HL-60 (cell line): ENCODE measurements at places on chromosomes 1 and 21.
A peak's percentile ranks its signal among the peaks of the same experiment; 100 is the strongest.

- DNase-seq: no peak
Observed at GRCh38 chr1:61142726-61143500, 60.6 kb downstream of the NFIA start.

- DNase-seq: no peak
Observed at GRCh38 chr1:112092656-112093371, 103.3 kb upstream of the KCND3 start.

DNA sequence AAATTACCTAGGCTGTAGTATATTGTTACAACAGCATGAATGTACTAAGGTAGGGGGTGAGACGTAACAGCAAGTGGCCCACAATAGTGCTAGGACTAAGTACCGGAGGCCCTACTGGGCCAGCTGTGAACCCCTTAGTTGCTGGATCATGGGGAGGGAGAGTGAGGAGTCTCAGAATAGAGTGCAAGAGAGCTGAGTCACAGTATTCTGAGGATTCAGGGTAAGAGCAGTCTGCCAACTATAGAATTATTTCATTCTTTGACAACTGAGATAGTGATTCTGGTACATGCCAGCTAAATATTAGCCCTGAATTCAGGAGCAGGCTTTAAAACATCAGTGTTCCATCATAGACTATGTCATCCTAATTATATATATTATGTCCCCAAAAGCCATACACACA, 218.7 kb downstream of the TM2D1 start:
- DNase-seq: no peak

- no peak for DNase-seq
Observed at GRCh38 chr1:179168536-179168935, 60.9 kb downstream of the ABL2 start.

- DNase-seq: no peak
Observed at GRCh38 chr1:16083486-16083885, 10.0 kb upstream of the FAM131C start.

DNA sequence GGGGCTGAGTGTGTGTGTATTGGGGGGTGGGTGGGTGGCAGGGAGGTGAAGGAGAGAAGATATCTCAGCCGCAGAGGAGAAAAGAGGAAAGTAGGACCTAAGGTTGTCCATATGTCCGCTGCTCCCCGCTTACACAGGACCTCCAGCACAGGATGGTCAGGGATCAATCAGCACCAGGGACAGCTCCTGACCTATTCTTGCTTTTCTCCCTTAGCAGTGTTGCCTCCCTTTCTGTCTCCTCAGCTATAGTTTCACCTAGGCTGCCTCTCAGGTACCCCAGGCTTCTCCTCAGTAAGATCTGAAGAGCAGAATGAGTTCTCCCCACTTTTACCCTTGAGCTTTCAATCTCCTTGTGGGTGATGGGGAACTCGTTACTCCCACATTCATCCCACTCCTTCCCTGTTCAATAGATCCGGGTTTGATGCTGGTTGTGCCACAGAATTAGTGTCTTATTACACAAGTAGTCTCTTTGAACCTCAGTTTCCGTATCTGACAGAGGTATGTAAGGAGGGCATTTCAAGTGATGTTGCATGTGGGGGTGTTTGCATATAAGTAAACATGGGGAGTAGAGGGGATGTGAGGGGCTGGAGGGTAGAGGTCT, 1.4 kb upstream of the DPH2 start:
- no peak for DNase-seq

DNA sequence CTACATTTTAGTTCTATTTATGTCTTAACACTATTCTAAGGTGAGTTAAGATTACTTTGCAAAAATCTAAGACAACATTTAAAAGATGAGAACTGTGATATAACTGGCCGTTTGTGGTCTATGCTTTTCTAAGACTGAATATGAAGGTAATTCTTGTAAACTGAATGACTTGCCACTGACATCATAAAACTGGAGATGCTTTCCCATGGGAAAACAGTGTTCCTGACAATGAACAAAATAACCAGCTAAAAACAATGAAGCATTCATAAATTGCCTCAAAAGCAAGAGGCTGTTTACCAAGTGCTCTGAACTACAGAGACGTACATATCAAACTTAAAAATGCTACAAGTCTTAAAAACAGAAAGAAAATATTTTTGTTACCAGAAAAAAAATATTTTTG, 54.7 kb downstream of the APP start:
- DNase-seq: no peak

DNA sequence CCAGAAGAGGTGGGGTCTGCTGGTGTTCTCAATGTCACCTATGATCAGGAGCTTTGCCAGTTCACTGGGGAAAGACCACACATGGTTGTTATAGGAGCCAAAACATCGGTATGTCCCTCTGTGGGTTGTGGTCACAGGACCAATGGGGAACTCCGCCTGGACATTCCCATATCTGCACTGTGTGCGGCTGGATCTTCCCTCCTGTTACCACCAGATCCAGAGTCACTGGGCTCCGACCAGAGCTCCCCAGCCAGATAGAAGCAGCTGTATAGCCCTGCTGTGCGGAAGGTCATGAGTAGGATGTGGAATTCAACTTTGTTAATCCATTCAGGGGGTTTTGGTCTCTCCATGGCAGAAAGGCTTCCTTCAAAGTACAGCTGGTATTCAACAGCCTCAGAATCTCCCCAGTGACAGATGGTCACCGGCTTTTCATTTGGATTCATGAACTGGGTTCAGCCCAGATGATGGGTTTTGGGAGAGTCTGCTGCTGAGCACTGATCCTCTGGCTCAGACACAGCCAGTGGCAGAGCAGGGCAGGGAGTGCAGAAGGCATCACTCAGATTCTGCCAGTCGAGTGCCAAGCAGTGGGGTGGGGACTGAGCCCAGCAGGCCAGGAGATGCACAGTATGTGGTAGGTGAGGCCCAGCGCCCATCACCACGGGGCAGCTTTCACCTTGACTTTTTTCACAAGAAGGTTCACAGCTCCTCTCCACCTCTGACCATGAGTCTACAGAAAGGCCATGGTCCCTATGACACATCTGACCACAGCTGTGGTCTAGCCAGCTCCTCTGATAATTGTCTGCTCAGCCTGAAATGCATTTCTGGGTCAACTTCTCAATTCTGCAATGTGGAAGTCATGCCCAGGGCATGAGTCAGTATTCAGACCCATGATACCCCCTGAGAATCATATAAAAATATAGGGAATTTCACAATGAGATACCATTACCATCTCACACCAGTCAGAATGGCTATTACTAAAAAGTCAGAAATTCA, 2.9 kb upstream of the SHCBP1L start:
- DNase-seq: no peak

DNA sequence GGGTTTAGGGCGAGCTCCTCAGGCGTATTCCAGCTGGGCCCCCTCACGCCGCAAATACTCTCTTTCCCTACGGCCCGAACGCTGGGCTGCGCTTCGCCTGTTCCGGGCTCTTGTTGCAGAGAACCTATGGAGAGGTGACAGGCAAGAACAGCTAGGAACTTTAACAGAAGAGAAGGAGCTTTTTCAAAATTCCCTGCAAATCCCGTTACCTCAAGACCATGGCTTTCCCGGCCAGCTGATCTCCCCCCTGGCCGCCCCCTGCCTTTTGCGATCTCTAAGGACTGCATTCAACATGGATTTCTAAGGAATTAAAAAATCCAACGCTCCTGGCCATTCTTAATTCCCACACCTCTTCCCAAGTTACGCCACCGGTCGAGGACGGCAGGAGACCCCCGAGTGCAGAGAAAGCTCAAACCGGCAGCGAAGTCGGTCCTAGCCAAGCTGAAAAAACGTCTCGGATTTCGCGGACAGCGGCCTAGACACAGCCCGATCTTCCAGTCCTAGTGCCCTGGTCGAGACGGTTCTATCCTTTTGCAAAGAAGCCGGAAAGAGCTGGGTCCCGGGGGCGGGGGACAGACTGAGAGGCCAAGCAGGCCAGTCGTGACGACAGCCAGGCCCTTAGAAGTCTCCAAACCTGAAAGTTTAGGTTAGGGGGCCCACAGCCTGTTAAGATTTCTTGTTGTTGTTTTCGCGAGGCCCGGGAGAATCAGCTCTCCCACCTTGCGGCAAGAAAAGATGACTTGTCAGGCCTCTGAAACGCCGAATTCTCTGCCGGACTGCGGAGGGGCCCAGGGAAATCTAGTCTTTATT, 1.1 kb upstream of the TBX15 start:
- DNase-seq: no peak

- DNase-seq: no peak
Observed at GRCh38 chr1:48619539-48619938, 147.5 kb upstream of the SPATA6 start.

DNA sequence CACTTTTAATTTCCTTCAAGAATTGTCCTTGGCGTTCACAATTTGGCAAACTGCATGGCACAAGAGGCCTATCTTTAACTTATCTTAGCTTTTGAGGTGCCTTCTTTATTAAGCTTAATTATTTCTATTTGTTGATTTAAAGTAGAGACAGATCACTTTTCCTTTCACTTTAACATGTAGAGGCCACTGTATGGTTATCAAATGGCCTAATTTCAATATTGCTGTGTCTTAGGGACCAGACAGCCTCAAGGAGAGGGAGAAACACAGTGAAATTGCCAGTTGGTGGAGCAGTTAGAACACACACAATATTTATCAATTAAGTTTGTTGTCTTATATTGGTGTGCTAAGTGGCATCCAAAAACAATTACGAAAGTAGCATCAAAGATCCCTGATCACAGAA, 1013.9 kb downstream of the KCNT2 start:
- DNase-seq: no peak

- no peak for DNase-seq
Observed at GRCh38 chr1:88296642-88297041, 387.4 kb upstream of the PKN2 start.

DNA sequence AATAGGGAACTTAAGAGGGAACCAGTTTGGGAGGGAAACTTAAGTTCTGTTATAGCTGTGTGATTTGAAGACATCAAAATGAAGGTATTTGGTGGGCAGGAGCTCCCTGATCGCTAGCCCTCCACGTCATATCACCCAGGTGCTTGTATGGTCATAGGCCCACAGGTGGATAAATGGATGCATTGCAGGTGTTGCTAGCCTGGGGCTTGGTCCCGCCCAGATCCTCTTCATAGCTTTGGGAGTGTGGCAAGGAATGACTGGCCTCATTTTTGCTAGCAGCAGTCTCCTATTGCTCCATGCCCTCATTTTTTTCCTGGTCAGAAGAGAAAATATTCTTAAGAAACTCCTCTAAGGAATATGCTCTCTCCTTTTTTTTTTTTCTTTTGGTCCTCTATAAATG, 11.3 kb downstream of the GNPAT start:
- no peak for DNase-seq

DNA sequence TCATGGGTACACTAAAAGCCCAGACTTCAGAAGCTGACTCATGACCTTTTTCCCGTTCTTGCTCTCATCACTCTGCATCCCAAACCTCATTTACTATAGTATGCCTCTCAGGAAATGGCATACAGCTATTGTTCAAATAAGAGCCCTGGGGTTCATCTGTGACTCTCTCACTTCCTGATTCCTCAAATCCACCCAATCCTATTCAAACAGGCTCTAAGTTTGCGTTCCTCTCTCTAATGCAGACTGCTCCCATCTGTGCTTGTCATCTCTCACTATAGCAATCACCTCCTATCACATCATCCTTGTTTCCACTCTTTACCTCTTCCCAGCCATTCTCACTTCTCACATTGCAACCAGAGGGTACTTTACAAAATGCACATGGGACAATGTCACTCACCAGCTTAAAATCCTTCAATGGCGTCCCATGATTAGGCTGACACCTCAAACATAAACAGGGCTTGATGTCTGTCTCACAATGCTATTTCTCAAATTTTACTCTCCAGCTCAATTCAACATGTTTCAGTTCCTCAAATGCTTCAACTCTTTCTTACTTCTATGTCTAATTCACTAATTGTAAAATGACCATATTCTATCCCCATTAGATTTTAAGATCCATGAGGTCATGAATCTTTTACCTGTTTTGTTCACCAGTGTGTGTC, 408.4 kb downstream of the NTNG1 start:
- DNase-seq: no peak

GRCh38 chr1:112605633-112606327, 13.2 kb downstream of the ST7L start:
- no peak for DNase-seq

GRCh38 chr1:50829014-50829958, 130.8 kb downstream of the FAF1 start:
- DNase-seq: no peak

DNA sequence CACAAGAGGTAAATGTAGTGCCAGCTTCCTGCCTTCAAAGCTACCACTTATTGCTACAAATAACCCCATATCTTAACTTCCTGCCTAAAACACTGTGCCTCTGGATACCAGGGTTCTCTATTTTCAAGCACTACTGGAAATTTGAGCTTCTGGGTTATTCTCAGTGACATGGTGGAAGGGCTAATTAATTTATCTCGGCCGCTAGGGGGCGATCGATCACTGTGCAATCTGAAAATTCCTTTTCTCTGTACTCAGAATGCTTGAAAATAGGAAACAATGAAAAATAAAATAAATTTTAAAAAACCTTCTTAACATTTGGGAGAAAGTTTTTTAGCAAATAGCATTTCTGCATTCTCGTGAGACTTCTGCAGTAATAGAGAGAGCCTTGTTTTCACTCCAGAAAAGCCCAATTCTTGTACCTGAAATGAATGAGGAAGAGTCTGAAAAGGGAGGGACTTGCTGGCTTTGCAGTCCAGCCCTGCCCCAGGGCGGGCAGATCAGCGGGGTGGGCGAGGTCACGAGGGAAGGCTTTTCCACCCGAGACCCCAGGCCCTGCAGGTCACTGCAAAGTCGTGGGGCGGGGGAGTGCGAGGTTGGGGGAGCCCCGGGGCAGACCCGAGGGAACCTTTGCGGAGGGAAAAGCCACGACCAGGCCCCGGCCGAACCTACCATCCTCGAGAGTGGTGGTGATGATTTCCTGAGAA, 276.7 kb downstream of the PCP4 start:
- peak; percentile 27 for DNase-seq

DNA sequence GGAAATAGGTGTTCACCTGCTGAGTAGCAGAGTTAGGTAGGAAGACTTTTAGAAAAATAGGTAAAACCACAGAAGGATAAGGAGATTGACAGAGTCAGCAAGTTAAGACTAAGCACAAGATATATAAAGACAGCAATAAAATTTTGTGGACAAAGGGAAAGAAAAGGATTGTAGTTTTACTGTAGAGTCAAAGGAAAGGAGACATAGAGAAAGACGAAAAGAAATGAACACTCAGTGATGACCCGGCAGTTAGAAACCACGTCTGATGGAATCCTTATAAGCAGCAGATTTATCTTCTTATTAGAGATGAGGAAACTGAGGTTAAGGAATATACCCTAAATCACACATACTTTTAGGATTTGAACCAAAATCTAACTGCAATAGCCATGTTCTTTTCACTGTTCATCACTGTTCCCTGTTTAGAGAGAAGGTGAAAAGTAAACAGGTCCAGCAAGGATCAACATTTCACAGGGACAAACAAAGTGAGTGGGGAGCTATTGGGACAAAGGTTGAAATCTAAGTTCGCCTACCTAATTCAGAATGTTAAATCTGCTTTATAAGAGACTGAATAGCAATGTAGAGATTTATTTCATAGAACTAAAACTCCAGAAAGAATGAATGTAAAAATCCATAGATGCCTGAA, 6.8 kb downstream of the FRRS1 start:
- DNase-seq: no peak

DNA sequence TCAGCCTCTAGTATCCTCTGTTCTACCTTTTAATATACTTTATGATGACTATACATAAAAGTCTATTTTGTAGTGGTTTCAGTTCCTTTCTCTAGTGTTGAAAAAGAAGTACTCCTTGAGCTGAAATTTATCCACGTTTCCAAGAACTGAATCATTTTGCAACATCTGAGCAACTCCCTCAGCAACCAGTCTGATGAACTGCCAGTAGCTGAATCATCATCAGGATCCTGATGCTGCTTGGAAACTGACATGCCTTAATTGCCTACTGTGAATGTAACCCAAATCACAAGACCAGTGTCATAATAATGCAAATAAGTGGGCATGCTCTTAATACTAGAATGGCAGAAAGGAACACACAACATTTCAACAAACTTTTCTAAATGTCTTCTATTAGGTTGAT, 103.3 kb downstream of the CYYR1 start:
- DNase-seq: peak; percentile 20
